ENCODE measurements at places on chromosomes 12 and 14. TPM values are rescaled to one million over a fixed set of nuclear protein-coding genes. Genes with fewer than 3 reads are reported as not detected.

The NR4A1 gene
- polyA plus RNA-seq: 15.2 TPM

The PRB2 gene
- polyA plus RNA-seq: not detected

The CALCOCO1 gene
- 47.7 TPM for polyA plus RNA-seq

The SERPINA12 gene
- polyA plus RNA-seq: 0.08 TPM

The ADAMTS20 gene
- polyA plus RNA-seq: not detected

The MFAP5 gene
- 0.07 TPM for polyA plus RNA-seq

The SNX6 gene
- polyA plus RNA-seq: 62.9 TPM

The MYF5 gene
- polyA plus RNA-seq: not detected

The RNU4-1 gene
- polyA plus RNA-seq: not detected

The NPFF gene
- polyA plus RNA-seq: not detected

Measured in HepG2 (cell line).